ENCODE measurements at places on chromosomes 2 and 18. TPM values are rescaled to one million over a fixed set of nuclear protein-coding genes. Genes with fewer than 3 reads are reported as not detected.

TUBA3E gene
- not detected for total RNA-seq

MEP1B gene
- not detected for total RNA-seq

LHCGR gene
- total RNA-seq: not detected

SERPINB3 gene
- total RNA-seq: not detected

ID2 gene
- 250 TPM for total RNA-seq

ZAP70 gene
- 164 TPM for total RNA-seq

SATB2 gene
- 0.65 TPM for total RNA-seq

ATP6V1B1 gene
- total RNA-seq: not detected

MAP2 gene
- 0.97 TPM for total RNA-seq

RNF149 gene
- total RNA-seq: 50.8 TPM

IL18R1 gene
- total RNA-seq: 68.0 TPM

PLCL1 gene
- 3.6 TPM for total RNA-seq

RAX gene
- total RNA-seq: not detected

LCT gene
- total RNA-seq: 0.29 TPM

LOXHD1 gene
- 0.07 TPM for total RNA-seq

TSPYL6 gene
- total RNA-seq: not detected

NPHP1 gene
- total RNA-seq: 1.8 TPM

PPP1R1C gene
- not detected for total RNA-seq

ARL4C gene
- 53.7 TPM for total RNA-seq

DCDC2C gene
- total RNA-seq: not detected

TOGARAM2 gene
- total RNA-seq: 4.3 TPM

MRPL30 gene
- 41.8 TPM for total RNA-seq

CYS1 gene
- 0.46 TPM for total RNA-seq

IL36B gene
- total RNA-seq: not detected

LINC00305 gene
- total RNA-seq: not detected

TAF1B gene
- total RNA-seq: 17.8 TPM
